ENCODE measurements at places on chromosomes 12 and 14.

GRCh38 chr12:20557096-20557495, 138.0 kb upstream of the SLCO1C1 start:
- no peak for DNase-seq

- no peak for DNase-seq
These were observed 2.1 kb downstream of the WASHC4 start for GRCh38 chr12:105109465-105110212.

GRCh38 chr12:28027328-28027727, 54.8 kb upstream of the PTHLH start:
- no peak for DNase-seq

DNA sequence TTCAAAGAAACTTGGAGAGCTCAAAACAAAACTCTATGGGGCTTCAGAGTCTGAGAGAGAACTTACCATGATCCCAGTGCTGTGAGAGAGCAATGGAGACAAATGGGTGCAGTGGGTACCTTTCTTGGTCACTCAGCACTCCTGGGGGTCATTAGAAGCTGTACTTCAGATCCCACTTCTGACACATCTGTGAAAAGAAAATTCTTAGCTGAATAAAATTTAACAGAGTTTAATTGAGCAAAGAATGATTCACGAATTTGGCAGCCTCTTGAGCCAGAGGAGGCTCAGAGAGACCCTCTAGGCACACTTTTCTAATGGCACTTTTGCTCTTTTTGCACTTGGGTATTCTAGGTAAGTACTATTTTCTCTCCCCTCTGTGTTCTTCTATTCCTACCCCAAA, 96.8 kb upstream of the SYT10 start:
- no peak for DNase-seq

DNA sequence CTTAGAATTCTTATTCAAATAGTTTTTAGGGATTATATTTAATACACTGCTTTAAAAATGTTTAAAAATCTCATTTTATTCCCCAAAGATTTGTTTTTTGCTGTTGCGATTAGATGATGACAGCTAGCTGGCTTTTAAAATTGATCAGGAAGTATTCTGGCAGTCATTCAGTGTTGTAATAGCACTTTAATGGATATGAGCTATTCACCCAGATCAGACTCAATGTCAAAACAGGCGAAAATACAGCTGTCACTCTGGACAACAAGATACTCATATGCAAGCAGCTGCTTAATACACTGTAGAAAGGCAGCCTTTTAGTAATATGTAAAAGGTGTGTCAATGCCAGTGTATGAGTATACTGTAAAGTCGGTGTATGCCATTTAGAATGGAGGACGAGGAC, 91.7 kb downstream of the NPAS3 start:
- DNase-seq, result no peak

DNA sequence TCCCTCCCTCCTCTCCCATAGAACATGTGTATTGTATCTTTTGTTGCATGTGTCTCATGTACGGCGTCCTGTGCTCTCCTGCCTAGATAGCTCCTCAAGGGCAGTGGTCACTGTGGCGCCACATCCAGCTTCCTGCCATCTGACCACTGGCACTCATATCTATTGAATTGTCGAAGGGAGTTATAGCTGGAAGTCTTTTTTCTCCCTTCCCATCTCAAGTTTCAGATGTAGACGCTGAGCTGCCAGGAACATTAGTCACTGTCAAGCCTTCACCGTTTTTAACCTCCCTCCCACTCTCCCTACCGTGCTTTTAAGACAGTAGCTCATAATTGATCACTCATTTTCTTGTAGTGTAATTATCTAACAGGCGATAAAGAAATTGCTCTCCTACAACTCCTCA, 33.0 kb downstream of the MTHFD1 start:
- DNase-seq, result no peak

DNA sequence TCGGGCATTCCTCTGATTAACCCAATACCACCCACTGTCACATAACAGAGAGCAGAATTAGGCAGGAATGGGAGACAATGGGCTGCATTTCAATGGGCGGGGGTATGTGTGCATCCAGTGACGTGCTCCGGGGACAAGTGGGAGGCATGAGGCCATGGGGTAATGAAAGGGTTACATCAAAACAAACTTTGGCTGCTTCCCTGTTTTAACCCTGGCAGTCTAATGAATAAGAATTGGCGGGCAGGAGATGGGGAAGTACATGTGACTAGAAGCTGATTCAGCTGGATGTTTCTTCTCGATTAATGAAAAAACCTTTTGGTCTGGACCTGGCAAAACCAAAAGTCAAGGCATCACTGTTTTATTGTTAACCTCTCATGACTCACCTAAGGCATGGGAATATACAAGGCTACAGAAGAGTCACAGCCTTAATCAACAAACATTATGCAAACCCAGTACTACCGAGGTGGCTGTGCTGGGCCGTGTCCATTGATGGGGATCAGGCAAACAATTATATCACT, 44.2 kb downstream of the SOCS2 start:
- DNase-seq, result no peak

- no peak for DNase-seq
These were observed 6.7 kb upstream of the C12orf50 start for GRCh38 chr12:88035907-88036289.

DNA sequence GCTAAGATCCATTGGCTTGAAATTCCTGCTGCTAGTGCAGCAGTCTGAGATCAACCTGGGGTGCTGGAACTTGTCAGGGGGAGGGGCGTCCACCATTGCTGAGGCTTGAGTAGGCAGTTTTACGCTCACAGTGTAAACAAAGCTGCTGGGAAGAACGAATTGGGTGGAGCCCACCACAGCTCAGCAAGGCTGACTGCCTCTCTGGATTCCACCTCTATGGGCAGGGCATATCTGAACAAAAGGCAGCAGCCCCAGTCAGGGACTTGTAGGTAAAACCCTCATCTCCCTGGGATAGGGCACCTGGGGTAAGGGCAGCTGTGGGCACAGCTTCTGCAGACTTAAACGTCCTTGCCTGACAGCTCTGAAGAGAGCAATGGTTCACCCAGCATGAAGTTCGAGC, 191.7 kb downstream of the ALG10B start:
- DNase-seq, result no peak

- no peak for DNase-seq
These were observed 93.2 kb downstream of the CHST11 start for GRCh38 chr12:104549815-104550480.

GRCh38 chr12:124518051-124518932, 49.1 kb downstream of the NCOR2 start:
- peak; percentile 97 for DNase-seq

DNA sequence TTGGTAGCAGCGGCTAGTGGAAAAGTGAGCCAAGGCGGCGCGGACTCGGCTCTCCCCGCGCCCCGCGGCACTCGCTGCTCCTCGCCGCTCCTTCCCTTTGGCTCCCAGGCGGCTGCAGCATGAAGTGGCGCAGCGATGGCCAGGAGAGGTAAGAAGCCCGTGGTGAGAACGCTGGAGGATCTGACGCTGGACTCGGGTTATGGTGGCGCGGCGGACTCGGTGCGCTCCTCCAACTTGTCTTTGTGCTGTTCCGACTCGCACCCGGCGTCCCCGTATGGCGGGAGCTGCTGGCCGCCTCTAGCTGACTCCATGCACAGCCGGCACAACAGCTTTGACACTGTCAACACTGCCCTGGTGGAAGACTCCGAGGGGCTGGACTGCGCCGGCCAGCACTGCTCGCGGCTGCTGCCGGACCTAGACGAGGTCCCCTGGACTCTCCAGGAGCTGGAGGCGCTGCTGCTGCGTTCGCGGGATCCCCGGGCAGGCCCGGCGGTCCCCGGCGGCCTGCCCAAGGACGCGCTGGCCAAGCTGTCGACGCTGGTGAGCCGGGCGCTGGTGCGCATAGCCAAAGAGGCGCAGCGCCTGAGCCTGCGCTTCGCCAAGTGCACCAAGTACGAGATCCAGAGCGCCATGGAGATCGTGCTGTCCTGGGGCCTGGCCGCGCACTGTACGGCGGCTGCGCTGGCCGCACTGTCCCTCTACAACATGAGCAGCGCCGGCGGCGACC, 225.6 kb upstream of the CRY1 start:
- no peak for DNase-seq

- DNase-seq, result no peak
These were observed 1.3 kb downstream of the RNFT2 start for GRCh38 chr12:116739381-116739887.

DNA sequence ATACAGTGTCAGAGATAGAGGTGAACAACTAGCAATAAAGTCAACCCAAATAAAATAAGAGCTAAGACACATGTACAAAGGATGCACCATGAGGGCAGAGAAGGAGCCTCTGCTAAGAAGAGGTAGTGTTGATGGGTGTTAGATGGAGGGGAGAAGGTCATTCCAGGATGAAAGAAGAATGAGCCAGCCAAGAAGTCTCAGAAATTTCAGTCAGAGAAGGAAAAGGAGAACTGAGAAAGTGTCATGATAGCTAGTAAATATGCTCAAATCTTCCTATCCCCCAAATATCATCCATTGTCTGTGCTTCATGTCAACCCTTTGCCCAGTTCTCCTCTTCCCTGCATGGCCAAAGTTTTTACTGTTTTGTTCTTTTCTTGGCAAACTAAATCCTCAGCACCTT, 225.2 kb upstream of the BTG1 start:
- DNase-seq, result no peak

DNA sequence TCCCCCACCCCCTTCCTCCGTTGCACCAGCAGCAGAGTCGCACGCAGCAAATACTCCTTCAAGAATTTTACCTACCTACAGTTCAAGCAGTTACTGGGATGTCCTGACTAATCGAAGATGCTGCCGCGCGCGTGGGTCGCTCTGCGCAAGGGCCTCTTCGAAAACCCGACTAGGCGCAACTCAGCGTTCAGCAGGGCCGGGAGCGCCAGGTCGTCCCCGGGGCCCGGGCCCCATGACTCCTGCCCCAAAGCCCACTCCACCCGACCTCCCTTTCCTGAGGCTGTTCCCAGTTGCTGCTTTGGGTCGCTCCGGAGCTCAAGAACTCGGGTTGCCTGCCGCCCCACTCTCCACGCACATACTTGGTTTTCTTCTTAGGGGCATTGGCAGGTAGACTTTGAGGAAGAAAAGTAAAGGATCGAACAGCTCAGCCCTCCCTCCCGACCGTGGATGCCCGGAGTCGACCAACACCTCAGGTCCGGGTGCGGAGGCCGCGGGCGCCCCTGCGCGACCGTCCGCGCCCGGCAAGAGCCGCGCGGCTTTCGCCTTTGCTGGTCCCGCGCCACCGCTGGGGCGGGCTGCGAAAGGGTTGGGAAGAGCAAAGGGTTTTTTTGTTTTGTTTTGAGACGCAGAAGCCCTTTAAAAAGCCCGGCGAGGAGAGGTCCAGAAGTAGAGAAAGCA, 1.9 kb downstream of the BMP4 start:
- no peak for DNase-seq

DNA sequence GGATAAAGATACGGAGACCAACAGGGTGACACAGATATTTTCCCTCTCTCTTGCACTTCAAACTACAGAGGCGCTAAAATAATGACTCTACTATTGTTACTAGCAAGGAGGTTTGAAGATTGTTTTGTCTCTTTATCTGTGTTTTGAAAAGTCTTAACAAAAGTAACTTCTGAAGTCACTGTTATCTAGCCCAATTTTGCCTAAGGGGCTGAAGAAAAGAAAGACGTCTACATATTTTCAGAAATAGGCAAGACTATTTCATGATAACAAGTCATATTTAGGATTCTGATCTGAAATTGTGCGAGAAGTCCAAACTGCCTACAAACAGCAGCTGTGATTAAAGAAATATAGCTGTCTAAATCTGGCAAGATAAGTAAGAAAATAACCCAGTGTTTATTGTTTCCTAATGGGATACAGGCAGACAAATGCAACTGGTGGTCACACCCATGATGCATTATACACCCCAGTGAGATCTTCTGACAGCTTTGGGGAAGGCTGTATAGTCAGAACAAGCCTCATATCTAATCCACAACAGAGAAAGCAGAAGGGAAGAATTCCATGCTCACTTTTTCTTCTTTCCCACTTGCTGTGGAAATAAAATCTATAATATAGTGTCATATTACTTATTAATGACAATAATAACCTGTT, 226.9 kb upstream of the ARID2 start:
- no peak for DNase-seq

GRCh38 chr12:6343518-6343917, 1.6 kb upstream of the TNFRSF1A start:
- DNase-seq, result no peak

GRCh38 chr12:1435456-1435855, 158.9 kb downstream of the FBXL14 start:
- DNase-seq, result no peak

GRCh38 chr12:32292151-32292550, 107.2 kb upstream of the FGD4 start:
- no peak for DNase-seq

DNA sequence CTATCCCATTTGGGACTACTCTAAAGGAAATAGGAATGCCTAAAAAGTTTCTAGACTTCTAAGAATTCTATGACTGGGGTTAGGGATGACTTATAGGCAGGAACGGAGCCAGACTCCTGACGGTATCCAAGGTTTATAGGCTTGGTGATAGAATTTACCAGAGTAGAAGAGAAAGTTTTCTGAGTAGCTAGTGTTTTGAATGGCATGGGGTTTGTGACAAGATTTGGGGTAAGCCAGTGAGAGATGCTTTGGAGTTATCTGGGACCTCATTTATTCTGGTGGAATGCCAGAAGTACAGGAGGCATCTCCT, 444.6 kb downstream of the RAD51B start:
- DNase-seq, result no peak

DNA sequence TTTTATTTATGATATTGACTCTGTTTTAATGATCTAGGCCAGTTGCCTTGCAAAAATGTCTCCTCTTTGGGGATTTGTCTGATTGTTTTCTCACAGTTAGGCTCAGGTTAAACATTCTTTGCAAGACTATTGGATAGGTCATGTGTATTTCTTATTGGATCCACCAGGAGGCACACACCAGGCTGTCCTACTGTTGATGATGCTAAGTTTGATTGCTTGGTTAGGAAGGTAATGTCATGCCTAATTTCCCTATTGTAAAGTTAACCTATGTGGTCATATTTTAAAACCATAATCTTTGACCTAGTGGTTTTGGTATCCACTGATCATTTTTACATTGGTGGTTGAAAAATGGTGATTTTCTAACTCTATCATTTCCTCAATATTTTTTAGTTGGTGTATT, 137.1 kb downstream of the BRMS1L start:
- no peak for DNase-seq

GRCh38 chr12:124520265-124520701, 47.1 kb downstream of the NCOR2 start:
- peak; percentile 53 for DNase-seq

Data from thoracic aorta (tissue), 2 donors.